ENCODE measurements at places on chromosomes 3 and 15.

DNA sequence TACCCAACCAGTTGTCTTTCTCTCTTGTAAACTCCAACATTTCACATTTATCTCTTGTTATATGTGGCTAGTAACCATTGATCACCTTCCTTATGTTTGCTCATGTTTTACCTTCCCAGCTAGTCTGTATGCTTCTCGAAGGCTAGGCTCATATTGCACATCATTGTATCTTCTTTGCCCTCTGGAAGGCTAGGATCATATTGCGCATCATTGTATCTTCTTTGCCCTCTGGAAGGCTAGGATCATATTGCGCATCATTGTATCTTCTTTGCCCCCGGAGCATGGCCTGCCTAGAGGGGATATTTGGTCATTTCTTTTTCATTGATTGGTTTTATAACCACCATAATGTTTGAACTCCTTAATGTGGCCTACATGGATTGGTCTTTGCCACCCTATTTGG lies 39.4 kb upstream of the ATP13A3 start:
- no peak for DNase-seq

DNA sequence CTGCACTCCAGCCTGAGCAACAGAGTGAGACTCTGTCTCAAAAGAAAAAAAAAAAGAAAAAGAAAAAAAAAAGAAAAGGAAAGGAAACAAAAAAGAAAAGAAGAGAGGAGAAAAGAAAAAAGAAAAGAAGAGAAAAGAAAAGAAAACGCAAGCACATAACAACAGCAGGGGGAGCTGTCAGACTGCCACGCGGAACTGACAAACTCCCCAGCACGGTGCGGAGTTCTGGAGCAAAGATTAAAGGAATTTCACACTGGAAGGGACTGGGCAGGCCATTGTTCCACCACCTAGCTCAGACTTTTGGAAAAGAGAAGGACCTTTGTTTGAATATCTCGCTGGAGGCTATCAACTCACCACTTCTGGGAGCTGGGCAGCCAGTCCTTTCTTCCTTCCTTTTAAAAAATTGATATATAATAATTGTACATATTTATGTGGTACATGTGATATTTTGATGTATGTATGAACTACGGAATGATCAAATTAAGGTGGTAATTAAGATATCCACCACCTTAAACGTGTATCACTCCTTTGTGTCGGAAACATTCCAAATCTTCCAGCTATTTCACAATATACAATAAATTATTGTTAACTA lies 40.5 kb downstream of the DPPA2 start:
- DNase-seq, result peak; percentile 1

DNA sequence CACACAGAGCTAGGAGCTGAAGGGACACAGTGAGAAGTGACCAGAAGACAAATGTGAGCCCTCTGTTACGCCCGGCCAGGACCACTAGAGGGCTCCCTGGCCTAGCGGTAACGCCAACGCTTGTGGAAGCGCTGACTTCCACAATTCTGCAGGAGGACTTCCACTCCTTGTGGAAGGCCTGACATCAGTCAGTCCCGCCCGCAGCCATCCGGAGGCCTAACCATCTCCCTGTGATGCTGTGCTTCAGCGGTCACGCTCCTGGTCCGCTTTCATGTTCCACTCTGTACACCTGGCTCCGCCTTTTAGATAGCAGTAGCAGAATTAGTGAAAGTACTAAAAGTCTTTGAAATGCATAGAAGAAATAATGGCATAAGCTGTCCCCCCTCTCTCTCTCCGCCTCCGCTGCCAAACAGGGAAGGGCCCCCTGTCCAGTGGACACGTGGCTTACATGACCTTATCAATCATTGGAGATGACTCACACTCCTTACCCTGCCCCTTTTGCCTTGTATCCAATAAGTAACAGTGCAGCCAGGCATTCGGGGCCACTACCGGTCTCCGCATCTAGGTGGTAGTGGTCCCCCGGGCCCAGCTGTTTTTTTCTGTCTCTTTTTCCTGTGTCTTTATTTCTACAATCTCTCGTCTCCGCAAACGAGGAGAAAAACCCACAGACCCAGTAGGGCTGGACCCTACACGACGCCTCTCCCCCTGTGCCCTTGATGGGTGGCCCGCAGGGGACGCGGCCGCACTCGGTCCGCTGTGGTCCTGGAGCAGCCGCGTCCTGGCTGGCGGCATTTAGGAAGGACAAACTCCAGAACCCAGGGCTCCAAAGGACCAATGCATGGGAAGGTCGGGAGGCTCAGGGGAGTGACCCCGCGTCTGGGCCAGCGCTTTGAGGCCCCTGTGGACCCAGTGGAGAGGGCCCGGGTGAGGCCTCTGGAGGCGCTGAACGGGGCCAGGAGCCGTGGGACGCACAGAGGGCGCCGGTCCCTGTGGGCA lies 27.0 kb upstream of the RPL32 start:
- peak; percentile 73 for DNase-seq

DNA sequence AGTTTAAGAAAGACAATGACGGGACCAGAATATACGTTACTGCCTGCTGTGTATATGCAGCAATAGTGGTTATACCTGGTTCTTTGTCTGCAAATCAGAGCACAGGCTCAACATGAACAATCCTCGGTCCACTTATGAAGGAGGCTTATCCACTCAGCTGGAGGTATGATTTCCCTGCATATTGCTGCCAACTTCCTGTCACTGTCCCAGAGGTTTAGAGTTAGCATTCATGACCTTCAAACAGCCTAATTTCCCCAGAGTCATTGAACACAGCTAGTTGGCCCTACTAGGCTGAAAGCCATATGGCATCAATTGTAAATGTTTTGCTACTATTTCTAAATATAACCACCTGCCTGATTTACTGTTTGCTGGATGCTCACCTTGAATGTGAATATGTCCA lies 224.9 kb upstream of the ZNF717 start:
- DNase-seq, result no peak

DNA sequence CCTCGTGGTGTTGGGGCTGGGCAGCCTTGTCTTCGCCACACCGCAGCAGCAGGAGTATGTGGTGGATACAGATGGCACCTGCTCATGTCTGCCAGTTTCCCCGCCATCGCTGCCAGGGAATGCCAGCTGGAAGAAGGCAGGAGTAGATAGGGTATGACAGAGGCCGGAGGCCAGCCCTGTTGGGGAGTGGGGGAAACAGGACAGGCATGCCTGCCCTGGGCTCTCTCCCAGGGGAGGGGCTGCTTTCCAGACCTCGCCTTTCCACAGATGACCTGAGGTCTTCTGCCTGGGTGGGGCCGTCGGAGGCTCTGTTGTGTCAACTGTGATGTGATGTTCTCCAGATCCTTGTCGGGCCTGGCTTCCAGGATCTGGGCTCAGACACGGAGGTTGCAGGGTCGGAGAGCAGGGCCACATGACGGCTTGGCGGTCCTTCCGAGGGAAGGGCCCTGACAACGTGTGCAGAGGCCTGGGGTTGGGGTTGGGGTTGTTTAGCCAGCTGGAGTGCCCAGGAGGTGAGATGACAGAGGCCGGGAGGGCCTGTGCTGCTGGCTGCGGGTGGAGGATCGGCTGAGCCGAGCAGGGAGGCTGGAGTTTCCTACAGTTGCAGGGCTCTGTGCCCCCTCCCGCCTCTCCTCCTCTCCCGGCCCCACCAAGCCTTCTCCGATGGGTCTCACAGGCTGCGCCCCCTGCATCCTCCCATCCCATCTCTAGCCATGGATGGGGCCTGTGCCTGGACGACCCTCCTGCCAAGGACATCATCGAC lies 102.0 kb downstream of the TBC1D2B start:
- no peak for DNase-seq

GRCh38 chr15:29674661-29675533 lies 147.4 kb downstream of the TJP1 start:
- DNase-seq, result no peak

DNA sequence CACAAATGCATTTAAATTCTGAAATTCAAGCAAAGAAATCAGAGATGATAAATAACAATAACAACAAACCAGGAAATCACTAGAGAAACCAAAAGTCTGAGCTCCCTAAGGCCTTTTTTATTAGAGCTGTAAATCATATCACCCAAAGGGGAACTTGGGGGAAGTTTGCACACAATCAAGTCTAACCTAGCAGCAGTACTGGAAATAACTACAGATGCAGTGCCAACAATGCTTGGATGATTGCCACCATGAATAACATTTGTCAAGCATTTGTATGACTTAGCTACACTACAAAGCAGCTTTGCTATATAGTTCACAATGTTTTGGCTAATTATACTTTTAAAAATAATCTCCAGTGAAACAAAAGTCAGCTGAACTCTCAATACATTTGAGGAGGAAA lies 27.8 kb downstream of the SHQ1 start:
- DNase-seq, result no peak
